ENCODE measurements at places on chromosomes 4 and X.

DNA sequence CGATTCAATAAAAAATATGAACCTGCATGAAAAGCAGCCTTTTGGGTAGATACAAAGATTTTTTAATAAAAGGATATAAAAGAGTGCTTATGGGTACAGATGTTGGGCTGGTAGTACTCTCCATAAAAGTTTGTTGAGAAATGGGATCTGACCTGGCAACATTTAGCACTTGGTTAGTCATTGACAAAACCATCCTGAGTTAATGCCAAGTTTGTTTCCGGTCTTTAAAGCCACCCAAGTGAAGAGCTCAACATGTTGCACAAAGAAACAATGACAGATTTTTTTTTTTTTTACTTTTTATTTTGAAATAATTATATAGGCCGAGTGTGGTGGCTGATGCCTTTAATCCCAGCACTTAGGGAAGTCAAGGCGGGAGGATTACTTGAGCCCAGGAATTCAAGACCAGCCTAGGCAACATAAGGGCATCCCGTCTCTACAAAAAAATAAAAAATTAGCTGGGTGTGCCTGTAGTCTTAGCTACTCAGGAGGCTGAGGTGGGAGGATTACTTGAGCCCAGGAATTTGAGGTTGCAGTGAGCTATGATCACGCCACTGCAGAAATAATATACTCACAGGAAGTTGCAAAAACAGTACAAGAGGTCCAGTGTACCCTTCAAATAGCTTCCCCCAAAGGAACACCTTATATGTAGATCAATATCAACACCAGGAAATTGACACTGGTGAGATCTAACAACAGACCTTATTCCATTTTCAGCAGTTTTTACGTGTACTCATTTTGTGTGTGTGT lies 16.6 kb downstream of the CHST7 start:
- no peak for DNase-seq

GRCh38 chr4:3174371-3175338 lies 74.3 kb upstream of the MSANTD1 start:
- no peak for DNase-seq

- DNase-seq, result no peak
Measured at GRCh38 chr4:8030121-8030781, 90.6 kb upstream of the AFAP1 start.

GRCh38 chr4:101221294-101221693 lies 126.0 kb downstream of the PPP3CA start:
- no peak for DNase-seq

GRCh38 chrX:70479247-70479921 lies 34.7 kb downstream of the DLG3 start:
- no peak for DNase-seq

DNA sequence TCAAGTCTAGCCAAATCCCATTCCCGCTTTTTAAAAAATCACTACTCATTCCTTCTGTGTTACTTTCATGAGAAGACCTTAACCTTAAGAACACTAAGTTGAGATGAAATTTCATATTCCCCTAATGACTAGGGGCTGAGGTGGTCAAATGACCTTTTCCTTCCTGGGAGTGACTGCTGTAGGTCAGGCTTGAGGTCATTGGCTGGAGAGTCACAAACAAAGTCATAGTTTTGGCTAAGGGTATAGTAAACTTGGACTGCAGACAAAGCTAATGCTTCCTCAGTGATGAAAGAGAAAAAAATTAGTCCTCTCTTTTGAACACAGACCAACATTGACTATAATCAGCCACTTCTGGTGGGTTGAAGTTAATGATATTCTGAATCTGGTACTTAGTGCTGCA lies 16.0 kb upstream of the FGF2 start:
- DNase-seq, result no peak

- DNase-seq, result no peak
Measured at GRCh38 chrX:11210415-11210801, 82.8 kb upstream of the AMELX start.

DNA sequence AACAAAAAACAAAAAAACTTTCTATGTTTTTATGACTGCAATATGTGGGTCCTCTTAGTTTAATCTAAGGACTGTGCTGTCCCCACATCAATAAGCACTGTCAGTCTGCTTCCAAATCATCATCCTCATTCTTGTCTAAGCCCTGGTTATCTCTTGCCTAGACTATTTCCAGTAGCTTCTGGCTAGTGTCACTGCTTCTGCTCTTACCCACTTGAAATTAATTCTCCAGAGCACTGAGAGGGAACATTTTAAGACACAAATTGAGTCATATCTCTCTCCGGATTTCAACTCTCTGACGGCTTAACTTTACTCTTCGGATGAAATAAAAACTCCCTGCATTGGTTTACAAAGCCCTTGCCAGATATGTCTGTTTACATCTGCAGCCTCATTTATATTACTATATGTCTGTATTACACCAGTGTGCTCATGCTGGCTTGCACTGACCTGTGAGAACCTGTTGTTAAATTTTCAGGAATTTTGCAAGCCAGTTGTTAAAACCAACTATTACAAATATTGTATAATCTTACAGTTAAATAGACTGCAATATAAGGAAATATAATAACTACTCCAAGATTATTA lies 345.9 kb downstream of the ADGRL3 start:
- DNase-seq, result no peak

- no peak for DNase-seq
Measured at GRCh38 chr4:48368389-48368788, 27.1 kb downstream of the SLAIN2 start.

DNA sequence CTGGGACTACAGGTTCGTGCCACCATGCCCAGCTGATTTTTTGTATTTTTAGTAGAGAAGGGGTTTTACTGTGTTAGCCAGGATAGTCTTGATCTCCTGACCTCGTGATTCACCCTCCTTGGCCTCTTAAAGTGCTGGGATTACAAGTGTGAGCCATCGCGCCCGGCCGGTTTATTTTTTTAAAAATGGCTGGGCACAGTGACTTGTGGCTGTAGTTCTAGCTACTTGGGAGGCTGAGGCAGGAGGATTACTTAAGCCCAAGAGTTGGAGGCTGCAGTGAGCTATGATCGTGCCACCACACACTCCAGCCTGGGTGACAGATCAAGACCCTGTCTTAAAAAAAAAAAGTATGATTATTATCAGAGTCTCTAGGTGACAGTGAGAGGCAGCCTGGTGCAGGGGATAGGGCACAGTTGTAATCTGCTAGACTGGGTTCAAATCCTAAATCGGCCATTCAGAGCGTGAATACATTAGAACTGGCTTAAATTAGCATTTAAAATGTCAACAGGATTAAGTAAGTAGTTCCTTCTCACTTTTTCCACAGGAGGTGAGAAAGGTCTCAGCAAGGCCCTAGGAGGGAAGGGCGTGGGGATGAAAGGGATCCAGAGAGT lies 435 bp upstream of the MGST2 start:
- peak; percentile 9 for DNase-seq

DNA sequence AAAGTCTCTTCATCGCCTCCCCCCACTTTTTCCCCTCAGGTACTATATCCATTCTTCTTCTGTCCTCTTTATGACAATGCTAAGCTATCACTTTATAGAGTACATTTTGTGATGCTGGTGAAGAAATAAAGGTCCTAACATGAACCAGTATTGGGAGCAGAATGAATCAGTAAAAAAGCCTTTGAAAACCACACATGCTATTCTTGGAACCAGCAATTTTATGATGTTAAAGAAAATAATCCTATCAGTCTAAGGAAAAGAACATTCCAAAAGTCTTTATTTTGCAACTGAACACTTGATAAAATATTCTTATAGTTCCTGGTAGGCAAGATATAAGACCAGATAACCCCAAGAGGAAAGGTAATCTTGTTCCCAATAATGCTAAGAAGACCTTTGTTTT lies 107.8 kb upstream of the MCF2 start:
- DNase-seq, result no peak

- no peak for DNase-seq
Measured at GRCh38 chrX:537151-537550, 93.4 kb upstream of the SHOX start.

DNA sequence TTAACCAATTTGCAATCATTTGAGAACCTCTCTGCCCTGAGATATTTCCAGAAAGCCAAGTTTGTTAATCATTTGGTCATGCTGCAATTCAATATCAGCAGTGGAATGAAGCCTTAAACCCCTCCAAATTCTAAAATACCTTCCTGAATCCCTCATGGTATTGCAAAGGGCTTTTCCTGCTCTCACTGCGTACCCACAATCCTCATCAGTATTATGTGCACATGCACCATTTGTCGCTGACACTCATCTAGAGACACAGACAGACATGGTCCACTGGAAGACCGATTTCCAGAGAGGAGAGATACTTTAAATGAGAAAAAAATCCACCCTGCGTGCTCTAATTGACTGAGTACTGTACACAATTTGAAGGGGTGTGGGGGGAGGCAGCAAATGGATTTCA lies 104.4 kb downstream of the GPC3 start:
- DNase-seq, result no peak

All from stimulated activated CD4-positive, alpha-beta T cell treated with anti-CD3 and anti-CD28 coated beads, Interleukin-15, amount 100 ng/mL, for 24 hours (primary cell).